ENCODE measurements at places on chromosomes 1 and 21. TPM values are rescaled to one million over a fixed set of nuclear protein-coding genes. Genes with fewer than 3 reads are reported as not detected.
A peak's percentile ranks its signal among the peaks of the same experiment; 100 is the strongest.

- H3K27ac ChIP-seq = no peak overlapping the region
- no peaks in the 10 kb centered on the region for H3K27me3 ChIP-seq
- no peak for DNase-seq
- H3K4me1 ChIP-seq = no peaks in the 10 kb centered on the region
Observed at GRCh38 chr1:243798726-243799125, 51.3 kb downstream of the AKT3 start.

TNFSF4 gene
- polyA plus RNA-seq = 0.87 TPM

DNA sequence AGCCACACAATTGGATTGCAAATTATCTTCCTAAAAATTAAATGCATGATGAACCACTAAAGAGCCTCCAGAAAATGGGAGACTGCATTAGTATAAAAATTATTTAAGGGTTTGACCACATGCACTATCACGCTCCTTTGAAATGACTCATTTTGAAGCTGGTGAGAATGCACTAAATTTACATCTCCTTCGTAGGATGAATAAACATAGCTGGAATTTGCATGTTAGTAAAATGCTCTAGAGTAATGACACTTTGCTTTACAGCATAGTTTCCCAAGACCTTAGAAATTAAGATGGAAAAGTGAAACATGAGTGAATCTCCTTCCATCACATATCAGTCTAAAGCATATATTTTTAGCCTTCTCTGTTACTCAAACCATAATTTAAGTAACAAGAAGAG is 2.4 kb downstream of the PLPPR4 start:
- peaks cover 22% of the 10 kb centered on the region for H3K27me3 ChIP-seq
- no peaks in the 10 kb centered on the region for H3K4me1 ChIP-seq

- H3K4me3 ChIP-seq = no peak overlapping the region
- DNase-seq = peak; percentile 57
- H3K4me1 ChIP-seq = peaks cover 8% of the 10 kb centered on the region
- H3K36me3 ChIP-seq = no peaks in the 10 kb centered on the region
- no peaks in the 10 kb centered on the region for H3K27me3 ChIP-seq
Observed at GRCh38 chr1:38173157-38173831, 126.7 kb upstream of the POU3F1 start.

- no peak overlapping the region for H3K27ac ChIP-seq
- H3K4me1 ChIP-seq = no peaks in the 10 kb centered on the region
- no peaks in the 10 kb centered on the region for H3K27me3 ChIP-seq
- H3K36me3 ChIP-seq = no peaks in the 10 kb centered on the region
Observed at GRCh38 chr21:26469789-26470188, 103.3 kb downstream of the CYYR1 start.

GRCh38 chr21:27076025-27076424 is 109.1 kb upstream of the ADAMTS5 start:
- no peaks in the 10 kb centered on the region for H3K4me1 ChIP-seq
- DNase-seq = no peak
- H3K36me3 ChIP-seq = no peaks in the 10 kb centered on the region
- H3K4me3 ChIP-seq = no peak overlapping the region
- no peaks in the 10 kb centered on the region for H3K27me3 ChIP-seq

DNA sequence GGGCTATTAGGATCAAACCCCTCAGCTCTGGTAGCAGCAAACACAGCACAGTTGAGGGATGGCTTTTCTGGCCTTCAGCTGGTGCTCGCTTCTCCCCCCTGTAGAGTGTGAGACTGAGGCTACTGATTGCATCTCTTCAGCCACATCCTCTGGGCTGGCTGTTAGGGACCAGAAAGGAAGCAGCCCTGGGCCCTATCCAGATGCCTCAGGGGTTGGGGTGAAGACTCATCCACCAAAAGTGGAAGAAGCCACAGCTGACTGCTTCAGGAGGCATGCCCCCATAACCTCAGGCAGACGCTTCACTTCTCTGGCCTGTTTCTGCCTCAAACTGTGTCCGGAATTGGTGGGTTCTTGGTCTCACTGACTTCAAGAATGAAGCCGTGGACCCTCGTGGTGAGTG is 6.2 kb upstream of the TMEM200B start:
- no peak overlapping the region for H3K27ac ChIP-seq
- DNase-seq = no peak
- H3K4me3 ChIP-seq = no peak overlapping the region
- no peaks in the 10 kb centered on the region for H3K36me3 ChIP-seq
- H3K27me3 ChIP-seq = no peaks in the 10 kb centered on the region

DNA sequence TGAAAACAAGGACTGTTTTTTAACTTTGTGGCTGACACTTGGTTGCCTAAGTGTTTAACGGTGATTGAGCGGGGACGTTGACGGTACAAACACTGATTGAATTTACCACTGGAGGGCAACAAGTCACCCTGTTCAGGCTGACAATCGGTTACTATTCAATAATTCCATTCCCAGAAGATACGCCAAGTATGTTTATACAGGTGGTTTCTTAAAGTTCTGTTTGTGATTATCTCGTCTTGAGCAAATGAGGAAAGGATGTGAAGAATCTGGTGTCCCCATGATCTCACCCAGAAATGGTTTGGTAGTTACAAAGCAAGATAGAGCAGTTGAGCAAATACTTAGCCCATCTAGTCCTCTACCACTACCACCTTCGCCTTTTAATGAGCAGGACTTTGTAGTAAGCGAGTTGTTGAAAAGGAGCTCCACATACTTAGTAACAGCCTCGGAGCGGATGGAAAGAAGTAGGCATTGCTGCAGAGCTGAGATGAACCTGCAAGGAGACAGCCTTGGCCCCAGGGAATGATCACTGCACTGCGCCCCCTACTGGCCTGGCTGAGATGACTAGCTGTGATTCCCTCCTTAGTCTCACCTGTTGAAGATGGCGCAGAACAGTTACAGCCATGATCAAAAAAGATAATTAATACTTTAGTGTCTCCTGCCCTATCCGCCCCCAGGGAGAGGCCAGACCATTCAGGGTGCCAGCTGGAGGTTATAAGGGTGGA is 36.3 kb downstream of the IFNAR1 start:
- H3K27me3 ChIP-seq = no peaks in the 10 kb centered on the region
- peak overlapping the region; percentile 30 for H3K4me3 ChIP-seq
- peak; percentile 89 for DNase-seq
- H3K27ac ChIP-seq = peak overlapping the region; percentile 93

- no peaks in the 10 kb centered on the region for H3K27me3 ChIP-seq
- H3K27ac ChIP-seq = no peak overlapping the region
- H3K4me3 ChIP-seq = no peak overlapping the region
- peaks cover 32% of the 10 kb centered on the region for H3K36me3 ChIP-seq
Observed at GRCh38 chr1:167707942-167708341, 13.8 kb upstream of the MPZL1 start.

DNA sequence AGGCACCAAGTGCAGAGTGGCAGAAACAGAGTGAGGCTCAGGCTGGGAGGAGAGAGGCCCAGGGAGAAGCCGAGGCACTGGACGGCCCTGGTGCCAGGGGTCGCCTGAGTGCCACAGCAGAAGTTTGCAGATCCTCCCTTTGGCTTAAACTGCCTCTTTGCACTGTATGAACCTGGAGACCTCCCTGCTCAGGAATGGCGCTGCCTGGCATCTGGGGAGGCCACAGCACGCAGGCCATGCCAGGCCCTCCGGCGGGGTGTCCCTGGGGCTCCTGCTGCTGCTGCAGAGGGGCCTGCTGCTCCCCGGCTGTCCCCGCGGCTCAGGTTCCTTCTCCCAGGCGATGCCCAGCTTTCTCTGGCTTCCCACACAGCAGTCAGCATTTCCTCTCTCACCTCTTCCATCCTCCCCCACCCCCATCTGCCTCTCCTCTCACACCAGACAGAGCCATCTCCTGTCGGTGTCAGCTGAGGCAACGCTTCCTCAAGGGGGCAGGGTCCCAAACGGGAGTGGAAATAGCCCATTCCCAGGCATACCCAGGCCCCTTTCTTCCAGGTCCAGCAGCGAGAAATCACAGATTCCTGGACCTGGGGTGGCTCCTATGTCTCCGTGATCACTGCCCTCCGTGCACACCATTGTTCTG is 35.2 kb downstream of the SYT6 start:
- no peak overlapping the region for H3K27ac ChIP-seq
- no peaks in the 10 kb centered on the region for H3K4me1 ChIP-seq
- no peak overlapping the region for H3K4me3 ChIP-seq
- DNase-seq = no peak
- no peaks in the 10 kb centered on the region for H3K36me3 ChIP-seq

DNA sequence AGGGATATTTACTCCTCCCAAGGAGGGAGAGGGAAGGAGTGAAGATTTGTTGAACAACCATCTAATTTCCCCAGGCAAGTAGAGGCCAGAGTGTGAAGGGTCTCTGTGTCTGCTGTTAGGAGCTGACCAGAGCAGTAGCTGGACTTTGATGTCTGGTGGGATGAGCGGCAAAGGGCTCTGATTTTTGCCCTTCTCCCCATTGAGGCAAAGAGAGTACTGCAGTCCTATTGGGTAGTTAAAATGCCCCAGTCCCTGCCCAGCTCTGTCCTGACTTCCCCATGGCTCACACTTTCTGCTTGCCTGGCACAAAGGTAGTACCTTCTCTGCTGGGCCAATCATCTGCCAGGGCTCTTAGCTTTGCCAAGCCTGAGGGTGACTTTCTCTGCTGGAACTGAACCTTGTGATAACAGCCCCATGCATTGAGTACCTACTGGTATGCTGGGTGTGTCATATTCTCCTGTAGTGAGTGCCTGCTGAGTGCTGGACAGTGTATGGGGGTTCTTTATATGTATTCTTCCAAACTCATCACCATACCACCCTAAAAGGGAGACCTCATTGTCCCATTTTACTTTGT is 64.0 kb upstream of the SELENON start:
- no peak overlapping the region for H3K27ac ChIP-seq
- no peak for DNase-seq
- no peaks in the 10 kb centered on the region for H3K36me3 ChIP-seq
- peaks cover 2% of the 10 kb centered on the region for H3K27me3 ChIP-seq
- H3K4me3 ChIP-seq = no peak overlapping the region

- no peak overlapping the region for H3K4me3 ChIP-seq
- no peaks in the 10 kb centered on the region for H3K36me3 ChIP-seq
- no peaks in the 10 kb centered on the region for H3K27me3 ChIP-seq
- H3K27ac ChIP-seq = no peak overlapping the region
- no peaks in the 10 kb centered on the region for H3K4me1 ChIP-seq
- no peak for DNase-seq
Observed at GRCh38 chr1:115189814-115190539, 100.7 kb upstream of the TSPAN2 start.

DNA sequence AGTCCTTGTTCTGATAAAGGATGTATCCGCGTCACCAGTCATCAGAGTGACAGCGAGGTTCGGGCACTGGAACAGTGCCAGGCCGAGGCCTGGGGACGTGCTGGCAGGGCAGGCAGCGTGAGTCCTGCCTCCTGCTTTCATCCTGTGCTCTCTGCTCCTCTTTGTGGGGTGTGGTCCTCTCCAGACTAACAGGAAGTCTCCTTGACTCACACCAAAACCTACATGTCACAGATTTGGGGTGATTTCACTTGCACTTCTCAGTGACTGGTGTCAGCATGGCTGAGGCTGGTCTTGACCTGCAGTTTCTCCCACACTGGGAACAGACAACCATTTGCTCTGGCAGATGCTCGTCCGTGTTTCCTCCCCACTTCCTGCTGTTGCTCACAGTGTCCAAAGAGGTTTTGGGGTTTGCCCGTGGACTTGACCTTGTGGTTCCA is 8.8 kb upstream of the NLRP3 start:
- H3K27ac ChIP-seq = no peak overlapping the region
- no peaks in the 10 kb centered on the region for H3K36me3 ChIP-seq
- DNase-seq = peak; percentile 24
- H3K4me3 ChIP-seq = no peak overlapping the region

GRCh38 chr1:111015222-111015621 is 51.5 kb upstream of the LRIF1 start:
- H3K27ac ChIP-seq = no peak overlapping the region
- no peak overlapping the region for H3K4me3 ChIP-seq
- H3K27me3 ChIP-seq = no peaks in the 10 kb centered on the region
- no peak for DNase-seq

DNA sequence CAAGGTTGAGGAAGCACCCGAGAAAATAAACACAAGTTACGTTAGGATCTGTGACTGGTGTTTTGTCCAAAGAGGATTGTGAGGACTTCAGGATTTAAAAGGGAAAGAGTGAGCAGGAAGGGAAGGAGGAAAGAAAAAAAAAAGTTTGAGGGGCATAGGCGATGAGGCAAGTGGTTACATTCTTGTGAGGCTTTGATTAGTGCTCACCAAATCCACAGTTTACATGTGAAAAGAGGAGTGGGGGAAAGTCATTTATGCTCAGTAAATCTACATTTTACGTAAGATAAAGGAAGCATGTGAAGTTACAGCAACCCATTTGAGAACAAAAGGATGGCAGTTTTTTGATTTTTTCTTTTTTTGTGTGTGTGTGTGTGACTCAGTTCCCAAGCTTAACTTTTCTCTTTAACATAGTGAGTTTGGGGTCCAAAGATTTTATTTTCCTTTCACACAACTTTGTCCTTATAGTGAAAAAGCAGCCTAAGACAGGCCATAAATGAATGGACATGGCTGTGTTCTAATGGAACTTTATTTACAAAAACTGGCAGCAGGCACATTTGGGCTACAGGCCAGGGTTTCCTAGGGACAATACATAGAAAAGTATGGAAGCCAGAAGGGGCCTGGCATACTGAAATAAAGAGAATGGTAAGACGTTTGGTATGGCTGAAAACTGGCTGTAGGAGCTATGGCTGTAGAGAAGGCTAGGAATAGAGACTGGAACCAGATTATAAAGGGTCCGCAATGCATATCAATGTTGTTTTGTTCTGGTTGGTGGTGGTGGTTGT is 121.7 kb downstream of the FGGY start:
- H3K4me3 ChIP-seq = no peak overlapping the region
- H3K36me3 ChIP-seq = no peaks in the 10 kb centered on the region
- no peak overlapping the region for H3K27ac ChIP-seq
- no peaks in the 10 kb centered on the region for H3K4me1 ChIP-seq

ADORA3 gene
- polyA plus RNA-seq = 0.17 TPM

- no peaks in the 10 kb centered on the region for H3K4me1 ChIP-seq
- no peaks in the 10 kb centered on the region for H3K36me3 ChIP-seq
- H3K4me3 ChIP-seq = no peak overlapping the region
- DNase-seq = no peak
- H3K27me3 ChIP-seq = no peaks in the 10 kb centered on the region
- no peak overlapping the region for H3K27ac ChIP-seq
Observed at GRCh38 chr21:31140676-31141075, 102.4 kb upstream of the KRTAP19-8 start.

GRCh38 chr1:39940980-39941871 is 13.7 kb upstream of the MFSD2A start:
- no peaks in the 10 kb centered on the region for H3K27me3 ChIP-seq
- no peak overlapping the region for H3K27ac ChIP-seq
- no peaks in the 10 kb centered on the region for H3K36me3 ChIP-seq

DNA sequence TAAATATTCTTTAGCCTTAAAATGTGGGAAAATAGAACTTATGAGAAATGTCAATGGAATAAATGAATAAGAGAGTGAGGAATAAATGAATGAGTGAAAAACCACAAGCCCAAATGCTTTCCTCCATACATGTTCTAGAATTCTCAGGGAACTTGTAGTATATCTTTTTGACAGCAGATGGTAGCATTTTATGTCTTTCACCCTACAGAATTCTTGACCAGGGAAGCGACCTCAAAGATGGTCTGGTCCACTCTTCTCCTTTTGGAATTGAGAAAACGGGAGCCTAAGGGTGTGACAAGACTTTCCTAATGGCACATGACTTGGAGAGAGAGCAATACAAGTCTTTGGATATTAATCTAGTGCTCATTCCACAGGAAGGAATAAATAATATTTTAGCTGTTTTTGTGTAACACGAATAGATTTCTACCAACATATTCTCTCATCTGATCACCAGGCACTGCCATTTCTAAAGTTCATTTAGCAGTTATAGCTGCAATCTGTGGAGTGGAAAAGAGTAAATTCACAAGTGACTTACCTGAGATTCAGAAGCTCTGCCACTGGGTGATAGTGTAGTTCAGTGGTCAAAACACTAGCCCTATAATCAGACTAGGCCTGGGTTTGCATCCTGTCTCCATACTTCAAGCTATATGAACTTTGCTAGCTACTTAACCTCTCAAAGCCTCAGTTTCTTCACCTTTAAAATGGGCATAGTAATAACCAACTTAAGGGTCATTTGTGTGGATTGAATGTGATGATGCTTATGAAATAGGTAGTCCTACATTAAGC is 15.0 kb upstream of the F5 start:
- no peaks in the 10 kb centered on the region for H3K36me3 ChIP-seq
- no peaks in the 10 kb centered on the region for H3K27me3 ChIP-seq

Data from B cell (primary cell).